ENCODE measurements at places on chromosomes 13 and 19.

- no peak for DNase-seq
These were observed 21.2 kb upstream of the GTF3A start for GRCh38 chr13:27403203-27403678.

- peak; percentile 40 for DNase-seq
These were observed 61.1 kb downstream of the KCNC3 start for GRCh38 chr19:50268041-50268440.

GRCh38 chr13:25171517-25172302 lies at the start of gene AMER2:
Gene AMER2, minus strand, starts transcription at chr13:25172288. Its CDS starts 669 bp downstream, at chr13:25171619.
- DNase-seq, result peak; percentile 70

- DNase-seq, result no peak
These were observed 91.4 kb downstream of the IRS2 start for GRCh38 chr13:109694972-109695371.

- DNase-seq, result no peak
These were observed 13.7 kb downstream of the LGALS7 start for GRCh38 chr19:38759590-38760003.

DNA sequence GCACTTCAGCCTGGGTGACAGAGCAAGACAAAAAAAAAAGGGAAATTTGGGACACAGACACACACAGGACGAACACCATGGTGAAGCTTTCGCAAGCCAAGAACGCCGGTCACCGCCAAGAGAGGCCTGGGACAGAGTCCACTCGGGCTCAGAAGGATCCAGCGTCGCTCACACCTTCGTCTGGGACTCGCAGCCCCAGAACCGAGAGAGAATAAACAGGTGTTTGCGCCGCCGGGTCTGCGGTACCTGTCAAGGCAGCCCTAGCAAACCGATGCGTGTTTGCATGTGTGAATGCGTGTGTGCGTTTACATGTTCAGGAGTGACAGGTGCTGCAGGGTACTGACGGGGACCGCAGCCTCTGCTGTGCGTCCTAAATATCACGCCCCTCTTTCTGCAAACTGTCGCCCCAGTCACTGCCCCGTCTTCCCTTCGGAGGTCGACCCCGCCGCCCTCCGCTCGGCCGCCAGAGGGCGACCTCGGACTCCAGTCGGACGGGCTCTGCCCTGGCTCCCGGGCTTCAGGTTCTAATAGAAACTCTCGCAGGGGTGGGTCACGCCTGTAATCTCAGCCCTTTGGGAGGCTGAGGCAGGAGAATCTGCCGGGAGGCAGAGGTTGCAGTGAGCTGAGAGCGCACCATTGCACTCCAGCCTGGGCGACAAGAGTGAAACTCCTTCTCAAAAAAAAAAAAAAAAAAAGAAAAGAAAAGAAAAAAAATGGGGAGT lies 11.8 kb upstream of the CSNK1G2 start:
- peak; percentile 88 for DNase-seq

DNA sequence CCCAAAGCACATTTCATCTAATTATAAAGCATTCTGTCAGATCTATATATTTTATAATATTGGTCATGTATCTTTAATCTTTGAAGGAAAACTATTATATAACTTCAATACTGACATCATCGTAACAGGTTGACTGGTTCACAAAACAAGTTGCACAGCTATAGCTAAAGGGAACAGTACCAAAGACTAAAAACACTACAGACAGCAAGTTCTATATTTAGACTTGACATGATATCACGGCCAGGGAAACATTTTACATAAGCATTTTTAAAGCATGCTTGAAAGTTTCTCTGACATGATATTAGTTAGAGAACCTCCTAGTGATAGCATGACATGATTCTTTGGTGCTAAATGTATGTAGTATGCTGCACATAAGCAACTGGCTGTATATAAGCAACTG lies 182.5 kb downstream of the NDFIP2 start:
- no peak for DNase-seq

- no peak for DNase-seq
These were observed 251.0 kb downstream of the UQCRFS1 start for GRCh38 chr19:28961772-28962500.

- no peak for DNase-seq
These were observed 43.6 kb downstream of the PDS5B start for GRCh38 chr13:32629866-32630265.

DNA sequence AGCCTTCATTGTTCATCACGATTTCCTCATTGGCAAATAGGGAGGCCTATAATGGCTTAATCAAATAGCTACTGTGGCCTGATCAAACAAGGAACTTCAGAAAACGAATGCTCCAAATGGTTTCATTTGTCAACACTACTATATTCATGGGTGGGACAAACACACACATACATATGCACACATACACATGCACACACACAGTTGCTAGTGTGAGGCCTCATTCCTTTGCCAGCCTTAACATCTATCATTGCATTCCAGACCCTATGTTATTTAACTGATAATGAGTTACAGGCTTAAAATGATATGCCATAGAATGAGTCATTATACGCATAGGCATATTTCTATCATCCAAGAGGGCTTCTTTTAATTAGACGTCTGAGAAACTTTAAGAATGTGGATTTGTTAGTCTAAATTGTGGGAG lies 140.2 kb downstream of the KLF5 start:
- DNase-seq, result no peak

- DNase-seq, result no peak
These were observed 32.4 kb downstream of the GJA3 start for GRCh38 chr13:20128459-20128931.

GRCh38 chr19:18340990-18341868 lies 831 bp downstream of the PGPEP1 start:
- no peak for DNase-seq

DNA sequence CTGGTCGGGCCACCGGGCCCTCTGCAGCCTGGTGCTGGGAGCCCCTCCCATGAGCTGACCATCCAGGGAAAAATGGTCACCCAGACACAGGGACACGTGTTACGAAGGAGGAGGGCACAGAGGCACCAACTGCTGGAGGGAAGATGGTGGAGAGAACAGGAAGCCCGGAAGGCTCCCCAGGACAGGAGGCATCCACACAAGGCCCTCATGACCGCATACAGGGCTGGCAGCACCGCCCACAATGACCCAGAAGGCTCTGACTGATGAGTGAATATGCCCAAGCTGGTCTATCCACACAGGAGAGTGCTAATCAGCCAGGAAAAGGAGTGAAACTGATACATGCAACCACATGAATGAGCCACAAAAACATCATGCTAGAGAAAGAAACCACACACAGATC lies 14.0 kb upstream of the TMEM86B start:
- DNase-seq, result no peak

DNA sequence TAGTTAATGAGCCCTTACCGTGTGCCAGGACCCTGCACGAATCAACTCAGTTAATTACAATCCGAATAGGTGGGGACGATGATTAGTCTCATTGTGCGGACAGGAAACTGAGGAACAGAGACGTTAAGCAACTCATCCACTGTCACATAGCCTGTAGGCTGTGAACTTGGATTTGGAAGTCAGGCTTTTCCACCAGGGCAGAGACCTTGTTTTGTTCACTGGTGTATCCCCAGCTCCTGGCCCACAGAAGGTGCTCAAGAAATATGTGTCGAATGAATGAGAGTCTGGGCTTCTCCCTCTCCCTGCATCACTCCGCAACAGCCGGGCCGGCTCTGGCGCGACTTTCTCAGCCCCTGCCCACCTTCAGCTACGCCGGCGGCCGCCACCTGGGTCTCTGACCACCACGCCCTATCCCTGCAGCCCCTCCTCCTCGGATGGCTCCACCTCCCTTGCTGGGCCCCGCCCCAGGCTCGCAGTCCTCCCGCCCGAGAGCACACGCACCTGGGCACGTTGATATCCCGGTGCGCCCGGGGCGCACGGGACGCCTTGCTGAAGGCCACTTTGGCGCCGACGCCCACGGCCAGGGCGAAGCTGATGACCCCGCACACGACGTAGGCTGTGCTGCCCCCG lies 1.3 kb downstream of the SHISA7 start:
- DNase-seq, result no peak

GRCh38 chr19:13887018-13887436 lies 10.1 kb downstream of the NANOS3 start:
- no peak for DNase-seq

GRCh38 chr19:49272204-49272603 lies 52.8 kb downstream of the SLC6A16 start:
- no peak for DNase-seq

- DNase-seq, result peak; percentile 84
These were observed 7.0 kb upstream of the REXO1 start for GRCh38 chr19:1855040-1855827.

DNA sequence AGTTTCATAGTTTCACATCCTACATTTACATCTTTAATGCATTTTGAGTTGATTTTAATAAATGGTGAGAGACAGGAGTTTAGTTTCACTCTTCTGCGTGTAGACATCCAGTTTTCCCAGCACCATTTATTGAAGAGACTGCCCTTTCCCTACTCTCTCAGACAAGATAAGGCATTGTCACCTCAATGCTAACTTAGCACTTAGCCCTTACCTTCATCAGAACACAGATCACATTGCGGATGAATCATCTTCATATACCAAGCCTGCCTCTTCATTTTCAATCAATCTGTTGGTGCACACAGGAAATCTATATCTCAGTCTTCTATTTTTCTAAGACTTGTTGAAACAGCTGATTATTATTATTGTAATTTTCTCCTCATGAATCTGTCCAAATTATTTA lies 396.6 kb upstream of the NBEA start:
- DNase-seq, result no peak

- no peak for DNase-seq
These were observed 154.7 kb upstream of the SGCG start for GRCh38 chr13:23025864-23026608.

DNA sequence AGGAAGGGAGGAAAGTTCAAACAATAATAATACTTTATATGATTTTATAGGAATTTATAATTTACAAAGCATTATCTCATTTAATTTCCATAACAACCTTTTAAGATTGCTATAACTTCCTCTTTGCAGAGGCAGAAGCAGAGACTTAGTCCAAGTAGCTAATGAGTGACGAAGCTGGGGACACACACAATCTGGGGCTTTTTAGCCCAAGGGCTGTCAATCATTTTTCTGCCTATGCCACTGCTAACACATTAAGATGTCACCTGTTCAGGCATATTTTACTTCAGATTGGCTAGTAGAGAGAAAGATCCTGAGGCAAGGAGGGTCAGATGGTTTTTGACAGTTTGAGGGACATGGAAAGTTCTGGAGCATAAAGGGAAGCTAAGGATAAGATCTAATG lies 12.6 kb downstream of the SCEL start:
- no peak for DNase-seq

- DNase-seq, result no peak
These were observed 822 bp upstream of the ZBTB7A start for GRCh38 chr19:4067396-4068046.

GRCh38 chr13:95411428-95412040 lies 110.3 kb upstream of the ABCC4 start:
- DNase-seq, result no peak

- peak; percentile 52 for DNase-seq
These were observed 27.1 kb downstream of the MEGF8 start for GRCh38 chr19:42352301-42353259.

DNA sequence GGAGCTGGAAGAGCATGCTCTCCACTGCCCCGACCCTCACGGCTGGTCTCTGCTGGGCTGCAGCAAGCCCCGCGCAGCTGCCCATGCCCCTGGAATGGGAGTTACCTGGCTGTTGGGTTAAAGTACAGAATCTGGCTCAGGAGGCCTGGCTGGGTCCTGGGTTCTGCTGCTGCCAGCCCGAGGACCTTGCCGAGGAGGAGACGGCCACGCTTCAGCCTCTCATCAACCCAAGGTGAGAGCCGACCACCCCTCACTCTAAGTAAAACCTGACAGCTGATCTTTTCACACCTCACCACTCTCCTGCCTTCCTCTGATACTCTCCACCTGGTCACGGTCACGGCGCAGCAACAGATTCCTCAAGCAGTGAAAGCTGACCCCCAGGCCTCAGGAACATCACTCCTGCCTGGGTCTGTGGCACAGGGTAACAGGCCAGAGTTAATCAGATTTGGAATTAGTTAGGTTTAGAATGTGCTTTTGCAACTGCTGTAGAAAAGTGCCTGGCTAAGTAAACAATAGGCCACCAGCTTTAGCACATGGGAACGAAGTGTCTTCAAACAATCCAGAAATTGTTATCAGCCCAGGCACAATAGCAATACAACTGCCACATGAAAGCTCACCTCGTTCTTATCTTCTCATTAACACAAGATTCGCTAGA lies 20.5 kb downstream of the RAB20 start:
- no peak for DNase-seq

GRCh38 chr19:29191005-29191404 lies 21.9 kb downstream of the UQCRFS1 start:
- no peak for DNase-seq

- DNase-seq, result no peak
These were observed 197.0 kb downstream of the MAB21L1 start for GRCh38 chr13:35279500-35279899.

DNA sequence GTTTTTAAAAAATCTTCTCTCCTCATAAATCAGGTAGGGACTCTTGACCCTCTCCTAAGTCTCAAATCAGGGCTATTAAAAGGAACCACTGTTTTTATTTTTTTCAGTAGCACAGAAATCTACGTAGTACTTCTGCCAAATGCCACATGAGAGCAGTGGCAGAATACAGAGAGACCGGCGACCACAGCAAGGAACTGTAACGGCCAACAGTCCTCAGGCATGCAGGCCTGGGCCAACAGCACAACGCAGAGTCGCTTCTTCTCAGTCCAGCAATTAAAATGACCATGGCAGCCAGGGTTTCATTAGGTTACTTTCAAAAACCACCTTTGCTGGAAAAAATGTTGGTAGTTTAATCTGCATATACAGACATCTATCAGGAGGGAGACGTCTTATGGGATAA lies 34.2 kb downstream of the ANKRD10 start:
- no peak for DNase-seq

- no peak for DNase-seq
These were observed 2.3 kb downstream of the HSPB6 start for GRCh38 chr19:35754370-35755130.

DNA sequence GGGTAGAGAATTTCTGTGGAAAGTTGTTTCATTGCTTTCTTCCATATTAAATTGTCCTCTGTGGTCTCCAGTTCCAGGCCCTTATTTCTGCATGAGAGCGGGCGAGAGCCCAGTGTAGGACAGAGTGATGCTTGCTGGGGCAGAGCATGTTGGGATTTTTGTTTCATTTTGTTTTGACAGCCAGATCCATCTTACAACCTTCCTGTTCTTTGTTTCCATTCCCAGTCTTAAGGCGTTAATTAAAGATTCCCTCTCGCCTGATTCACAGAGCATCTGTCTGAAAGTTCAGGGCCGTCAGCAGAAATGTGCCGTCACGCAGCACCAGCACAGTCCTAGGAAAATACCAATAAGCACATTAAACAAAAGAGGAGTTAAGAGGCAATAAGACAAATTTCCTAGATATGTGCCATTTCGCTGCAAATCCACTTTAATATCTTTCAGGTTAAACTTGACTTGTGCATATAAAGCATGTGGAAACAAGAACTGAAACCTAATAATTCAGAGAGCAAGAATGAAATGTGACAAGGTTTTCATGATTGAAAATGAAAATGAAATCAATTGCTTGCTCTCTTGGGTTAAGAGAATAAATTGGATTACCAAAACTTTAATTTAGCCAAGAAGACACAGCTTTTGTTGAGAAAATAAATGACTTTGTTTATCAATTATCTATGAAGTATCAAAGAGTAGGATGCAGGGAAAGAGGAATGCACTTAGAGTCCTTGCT lies 210.7 kb upstream of the SLC10A2 start:
- DNase-seq, result no peak

GRCh38 chr13:95647321-95647720 lies 2.8 kb upstream of the DZIP1 start:
- no peak for DNase-seq

- DNase-seq, result no peak
These were observed 106.1 kb downstream of the ABCC4 start for GRCh38 chr13:95195146-95195545.

- no peak for DNase-seq
These were observed 77.3 kb upstream of the SIAH3 start for GRCh38 chr13:45928843-45929242.

- DNase-seq, result no peak
These were observed 419 bp downstream of the KDM4B start for GRCh38 chr19:4969292-4969771.
